ENCODE measurements at places on chromosomes 7 and 10.

DNA sequence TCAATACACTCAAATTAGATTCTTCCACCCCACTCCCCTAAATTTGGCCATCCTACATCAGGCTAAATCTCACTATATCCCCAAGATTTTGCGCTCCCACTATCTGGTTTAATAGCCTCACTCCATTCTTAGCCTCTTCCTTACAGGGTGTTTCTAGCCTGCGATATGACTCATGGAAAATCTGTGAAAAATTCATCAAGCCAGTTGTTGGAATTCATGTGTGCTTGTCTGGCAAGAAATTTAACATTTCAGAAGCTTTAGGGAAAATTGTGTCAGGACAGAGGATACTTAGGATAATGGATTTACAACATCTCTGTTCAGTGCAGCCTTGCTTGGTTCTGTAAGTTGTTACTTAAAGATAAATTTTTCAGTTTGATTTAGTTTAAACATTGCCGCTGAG, 1249.9 kb upstream of the AUTS2 start:
- no peak for DNase-seq

DNA sequence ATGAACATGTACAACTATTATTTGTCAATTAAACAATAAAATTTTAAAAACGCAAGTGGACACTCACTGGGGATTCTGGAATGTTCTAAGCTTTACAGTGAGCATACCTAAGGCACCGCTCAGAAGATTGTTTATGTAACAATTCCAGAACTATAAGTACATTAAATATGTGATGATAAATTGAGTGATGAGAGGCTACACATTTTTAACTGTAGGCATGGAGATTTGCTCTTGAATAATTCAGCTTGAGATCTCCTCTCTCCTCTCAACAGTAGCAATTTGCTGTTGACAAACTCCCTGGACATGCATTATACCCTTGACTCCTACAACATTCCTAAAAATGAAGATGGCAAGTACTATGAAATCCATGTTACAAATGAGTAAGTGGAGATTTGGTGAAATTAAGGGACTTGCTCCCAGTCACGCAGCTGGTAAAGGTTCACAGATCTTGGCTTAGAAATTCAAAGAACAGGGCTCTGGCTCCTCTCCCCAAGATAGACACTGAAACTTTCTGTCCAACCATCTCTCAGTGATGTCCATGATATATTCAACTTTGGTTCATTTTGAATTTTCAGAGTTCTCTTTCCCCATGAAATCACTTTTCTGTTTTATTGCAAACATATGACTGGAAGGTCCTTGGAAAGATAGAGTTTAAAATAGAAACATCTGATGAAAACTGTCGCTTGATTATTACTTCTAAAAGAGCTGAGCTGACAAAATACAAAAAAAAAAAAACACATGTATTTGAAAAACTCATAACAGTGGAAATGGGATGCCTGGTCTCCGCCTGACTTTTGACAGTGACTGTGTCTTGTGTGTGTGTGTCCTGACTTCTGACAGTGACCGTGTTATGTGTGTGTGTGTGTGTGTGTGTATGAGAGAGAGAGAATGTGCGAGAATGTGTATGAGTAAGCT, 488.3 kb downstream of the TNS3 start:
- no peak for DNase-seq

GRCh38 chr7:77420986-77421672, 5.0 kb upstream of the GSAP start:
- no peak for DNase-seq

DNA sequence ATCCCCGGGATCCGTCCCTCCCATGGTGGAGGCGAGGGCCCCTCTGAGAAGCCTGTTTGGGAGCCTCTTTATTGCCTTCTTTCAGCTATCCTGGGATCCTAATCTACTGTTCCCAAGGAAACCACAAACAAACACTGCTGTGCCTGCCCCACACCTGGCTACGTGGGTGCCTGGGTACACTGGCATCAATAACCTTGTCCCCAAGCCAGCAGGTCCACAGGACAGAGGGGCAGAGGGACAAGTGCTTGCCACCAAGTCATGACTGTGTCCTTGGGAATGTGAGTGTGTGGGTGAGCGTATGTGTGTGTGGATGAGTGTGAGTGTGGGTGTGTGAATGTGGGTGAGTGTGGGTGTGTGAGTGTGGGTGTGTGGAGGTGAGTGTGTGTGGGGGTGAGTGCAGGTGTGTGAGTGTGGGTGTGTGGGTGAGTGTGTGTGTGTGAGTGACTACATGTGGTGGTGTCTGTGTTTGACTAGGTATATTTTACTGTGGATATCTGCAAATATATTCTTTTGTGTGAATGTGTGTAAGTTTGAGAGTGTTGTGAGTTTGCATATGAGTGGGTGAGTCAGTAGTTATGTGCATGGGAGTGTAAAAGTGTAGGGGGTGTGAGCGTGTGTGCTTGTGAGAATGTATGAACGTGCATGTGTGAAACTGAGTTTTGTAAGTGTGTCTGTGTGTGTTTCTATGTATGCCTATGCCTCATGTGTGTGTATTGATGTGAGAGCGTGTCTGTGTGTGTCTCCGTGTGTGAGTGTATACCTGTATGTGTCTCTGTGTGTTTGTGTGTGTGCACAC, 96.1 kb downstream of the TNS3 start:
- no peak for DNase-seq

DNA sequence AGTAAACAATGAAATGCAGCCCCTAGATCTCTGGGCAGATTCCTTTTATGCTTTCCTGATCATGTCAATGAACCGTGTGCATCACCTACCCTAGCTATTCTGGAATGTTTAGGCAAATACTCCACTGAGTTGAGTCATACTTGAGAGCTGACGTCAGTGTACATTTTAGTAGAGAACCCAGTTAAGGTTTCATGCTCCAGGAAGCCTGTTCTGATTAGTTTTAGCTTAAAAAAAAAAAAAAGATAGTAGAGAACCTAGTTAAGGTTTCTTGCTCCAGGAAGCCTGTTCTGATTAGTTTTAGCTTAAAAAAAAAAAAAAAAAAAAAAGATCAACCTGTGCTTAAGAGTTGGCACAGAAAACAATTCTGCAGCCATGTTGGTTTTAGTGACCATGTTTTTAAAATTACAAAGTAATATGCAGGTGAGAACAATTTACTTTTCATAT, 3.7 kb upstream of the MCU start:
- DNase-seq = no peak

DNA sequence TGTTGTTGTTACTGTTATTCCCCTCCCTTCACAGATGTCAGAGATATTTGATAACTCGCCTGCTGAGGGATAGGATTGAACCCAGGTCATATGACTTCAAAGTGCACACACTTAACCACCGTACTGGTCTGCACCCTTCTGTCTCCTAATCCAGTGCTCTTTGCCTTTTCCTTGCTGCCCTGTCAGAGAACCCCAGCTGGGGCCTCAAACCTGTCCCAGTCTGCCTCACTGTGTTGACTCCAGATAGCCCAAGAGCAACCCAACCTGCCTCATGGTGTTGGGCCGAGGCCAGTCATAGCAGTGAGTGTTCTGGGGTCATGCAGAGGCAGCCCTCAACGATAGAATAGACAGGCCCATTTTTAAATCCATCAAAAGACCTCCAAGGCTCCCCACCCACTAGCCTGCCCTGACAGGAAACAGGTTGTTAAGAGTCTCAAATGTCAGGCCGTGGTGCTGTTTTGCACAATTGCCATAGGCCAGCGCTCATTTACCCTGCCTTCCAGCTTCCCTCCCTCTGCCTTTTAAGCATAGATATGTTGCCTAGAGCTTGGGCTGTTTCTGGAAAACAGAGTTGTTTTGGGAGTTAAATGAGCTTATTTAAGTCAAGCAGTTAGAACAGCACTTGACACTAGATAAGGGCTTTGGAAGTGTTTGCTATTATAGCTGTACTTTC, 37.0 kb upstream of the PDCD4 start:
- DNase-seq = no peak

- no peak for DNase-seq
These were observed 228.7 kb downstream of the BAMBI start for GRCh38 chr10:28906011-28906411.

DNA sequence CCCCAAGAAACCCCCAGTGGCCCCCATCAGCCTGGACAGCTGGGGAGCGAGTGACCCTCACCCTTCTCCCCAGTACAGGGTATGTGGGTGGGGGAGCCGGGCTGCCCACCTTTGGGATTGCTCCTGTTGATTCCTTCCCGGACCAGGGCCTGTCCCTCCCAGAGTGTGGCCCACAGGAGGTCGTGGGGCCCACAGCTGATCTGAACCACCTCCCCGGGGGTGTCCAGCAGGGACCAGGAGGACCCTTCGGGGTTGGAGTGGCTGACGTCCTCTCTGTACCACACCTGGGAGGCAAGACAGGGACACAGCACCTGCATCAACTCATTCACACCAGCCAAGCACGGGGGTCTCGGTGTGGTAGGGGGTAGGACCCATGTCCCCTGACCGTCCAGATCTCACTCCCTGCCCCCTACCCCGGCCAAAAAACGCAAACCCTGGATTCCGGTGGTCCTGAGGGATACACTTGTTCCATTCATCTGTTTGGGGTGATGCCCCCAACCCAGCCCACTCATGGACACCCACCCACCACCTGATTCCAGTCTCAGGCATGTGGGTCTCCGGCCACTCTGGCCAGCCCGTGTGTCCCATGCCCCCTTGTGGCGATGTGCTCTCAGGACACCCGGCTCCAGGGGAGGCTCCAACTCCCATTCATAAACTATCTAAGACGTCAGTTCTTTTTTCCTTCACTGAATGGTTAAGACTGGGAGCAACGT, 10.9 kb downstream of the TECPR1 start:
- no peak for DNase-seq

DNA sequence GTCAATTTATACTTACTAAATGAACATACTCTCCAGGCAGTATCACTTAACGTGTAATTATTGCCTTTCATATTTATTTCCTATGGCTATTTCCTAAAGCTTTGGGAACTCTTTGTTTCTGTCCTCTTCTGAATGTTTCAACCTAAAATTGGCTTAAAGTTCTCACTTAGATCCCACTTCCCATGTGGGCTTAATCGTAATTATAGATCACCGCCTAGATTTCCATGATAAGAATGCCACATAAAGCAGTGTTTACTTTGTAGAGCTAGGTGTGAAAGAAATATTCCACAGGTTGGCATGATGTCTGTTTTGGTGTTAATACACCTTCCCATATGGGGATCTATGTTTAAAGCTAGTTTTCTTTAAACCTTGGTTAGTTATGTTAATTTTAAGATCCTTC, 1.5 kb downstream of the HDAC9 start:
- DNase-seq = no peak

GRCh38 chr7:802500-803242, 29.6 kb upstream of the SUN1 start:
- DNase-seq = no peak

- DNase-seq = no peak
These were observed 6.1 kb upstream of the SLC25A13 start for GRCh38 chr7:96328016-96328415.
